ENCODE measurements at places on chromosomes 1 and 21.

GRCh38 chr1:206490771-206491405, 16.4 kb upstream of the RASSF5 start:
- no peak for DNase-seq

DNA sequence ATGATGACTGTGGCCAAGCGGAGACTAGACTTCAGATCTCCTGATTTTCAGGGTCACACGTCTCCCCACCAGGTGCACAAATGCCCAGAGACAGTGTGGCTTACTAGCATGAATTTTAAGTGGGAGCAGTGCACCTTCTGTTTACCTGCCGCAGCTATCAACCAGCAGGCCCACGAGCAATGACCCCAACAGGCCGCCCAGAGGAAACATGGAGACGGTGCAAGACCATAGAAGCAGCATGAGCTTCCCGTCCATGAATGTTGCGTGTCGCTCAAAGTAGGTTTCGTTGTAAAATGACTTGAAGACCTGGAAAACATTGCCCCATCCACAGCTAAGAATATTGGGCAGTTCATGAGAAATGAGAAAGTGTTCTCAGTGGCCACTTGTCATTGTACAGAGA, 3.5 kb downstream of the SLC2A7 start:
- DNase-seq = no peak

GRCh38 chr1:15158506-15159165, 5.1 kb downstream of the TMEM51 start:
- DNase-seq = no peak

DNA sequence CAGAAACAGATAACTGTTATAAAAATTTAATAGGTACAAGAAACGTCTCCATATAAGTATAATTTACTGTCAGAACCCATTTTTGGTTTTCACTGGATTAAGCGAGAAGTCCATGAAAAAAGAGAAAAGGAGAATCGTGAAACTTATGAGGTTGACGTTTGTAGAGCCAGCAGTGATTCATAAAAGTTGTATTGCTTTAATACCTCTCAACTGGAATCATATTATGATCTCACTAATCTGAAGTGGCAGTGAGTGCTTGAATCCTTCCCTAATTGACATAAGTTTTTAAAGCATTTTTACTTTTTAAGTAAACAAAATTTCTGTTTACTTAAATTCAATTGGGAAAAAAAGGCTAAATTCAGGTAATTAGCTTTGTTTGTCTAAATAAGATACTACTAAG, 315.3 kb downstream of the TPR start:
- no peak for DNase-seq

DNA sequence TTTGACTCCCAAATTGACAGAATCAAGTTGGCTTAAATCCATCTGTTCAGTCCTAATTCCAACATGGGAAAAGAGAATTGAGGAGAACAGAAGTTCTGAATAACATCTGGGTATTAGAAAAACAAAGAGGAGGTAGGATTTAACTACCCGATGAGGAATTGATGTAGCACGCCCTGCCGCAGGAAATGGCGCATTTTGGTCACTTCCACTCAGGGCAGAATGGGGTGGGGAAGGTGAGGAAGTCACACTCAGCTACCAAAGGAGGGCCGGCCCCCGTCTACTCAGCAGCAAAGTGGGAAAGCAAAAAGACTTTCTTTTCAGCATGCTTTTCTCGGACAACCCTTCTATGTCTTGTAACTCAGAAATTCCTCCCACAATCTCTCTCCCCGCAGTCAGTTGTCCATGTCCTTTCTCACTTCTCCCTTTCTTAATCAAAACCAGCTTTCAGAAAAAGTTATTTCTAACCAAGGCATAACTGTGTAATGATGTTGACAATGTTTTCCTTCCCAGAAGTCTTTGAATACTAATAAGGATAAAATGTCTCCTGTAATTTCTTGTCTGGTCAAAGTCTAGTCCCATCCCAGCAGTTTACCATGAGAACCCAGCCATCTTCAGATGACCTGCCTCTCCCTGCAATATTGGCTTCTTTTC, 60.5 kb upstream of the SIPA1L2 start:
- no peak for DNase-seq

GRCh38 chr1:164794356-164794755, 235.4 kb downstream of the PBX1 start:
- no peak for DNase-seq

GRCh38 chr21:17461014-17461413, 51.8 kb upstream of the CXADR start:
- DNase-seq = no peak

- no peak for DNase-seq
Measured at GRCh38 chr1:219299420-219299819, 125.7 kb downstream of the LYPLAL1 start.

DNA sequence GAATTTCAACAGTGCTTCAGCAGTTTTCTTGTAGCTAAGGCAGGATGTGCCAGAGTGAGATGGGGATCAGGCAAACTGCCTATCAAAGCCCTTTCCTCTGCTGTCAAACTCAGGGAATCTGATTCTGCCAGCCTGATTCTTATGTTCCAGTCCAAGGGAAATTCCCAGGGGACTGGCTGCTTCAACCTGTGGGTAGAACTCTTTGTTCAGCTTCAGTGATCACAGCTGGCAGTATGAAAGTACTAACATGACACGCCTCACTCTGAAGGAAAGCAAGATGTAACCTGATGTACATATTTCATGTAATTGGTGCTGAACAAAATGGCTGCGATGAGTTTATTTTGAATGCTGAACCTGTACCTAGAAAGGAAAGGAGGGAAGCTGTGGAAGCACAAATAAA, 40.1 kb upstream of the SLC5A9 start:
- no peak for DNase-seq

DNA sequence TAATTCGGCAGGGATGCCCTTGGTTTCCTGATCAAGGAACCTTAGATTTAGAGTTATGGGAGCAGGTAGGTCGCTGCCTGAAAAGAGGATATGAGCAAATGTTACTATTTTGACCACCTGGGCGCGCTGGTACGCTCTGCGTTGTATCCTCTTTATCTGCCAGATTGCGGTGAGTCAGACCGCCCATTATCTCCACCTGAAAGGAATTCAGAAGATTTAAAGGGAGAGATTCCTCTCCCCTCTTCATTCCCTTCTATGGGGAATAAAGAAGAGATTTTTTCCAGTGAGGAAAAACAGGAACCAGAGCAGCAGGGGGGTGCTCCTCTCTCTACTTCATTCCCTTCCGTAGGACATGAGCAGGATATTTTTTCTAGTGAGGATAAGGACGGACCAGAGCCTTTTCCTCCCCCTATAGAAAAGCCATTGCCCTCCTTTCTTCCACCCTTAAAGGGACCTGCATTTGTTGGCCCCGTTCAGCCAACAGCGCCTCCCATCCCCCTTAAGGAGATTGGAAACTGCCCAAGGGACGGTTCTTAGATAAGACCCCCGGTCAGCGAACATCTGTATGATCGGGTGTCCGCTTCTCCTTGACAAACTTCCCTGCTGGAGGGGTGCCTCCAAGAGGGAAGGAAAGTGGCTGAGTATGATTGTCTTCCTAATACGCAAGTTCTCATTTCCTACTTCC, 34.1 kb downstream of the CLCA1 start:
- DNase-seq = no peak

- DNase-seq = no peak
Measured at GRCh38 chr1:4407851-4408250, 246.6 kb upstream of the AJAP1 start.

DNA sequence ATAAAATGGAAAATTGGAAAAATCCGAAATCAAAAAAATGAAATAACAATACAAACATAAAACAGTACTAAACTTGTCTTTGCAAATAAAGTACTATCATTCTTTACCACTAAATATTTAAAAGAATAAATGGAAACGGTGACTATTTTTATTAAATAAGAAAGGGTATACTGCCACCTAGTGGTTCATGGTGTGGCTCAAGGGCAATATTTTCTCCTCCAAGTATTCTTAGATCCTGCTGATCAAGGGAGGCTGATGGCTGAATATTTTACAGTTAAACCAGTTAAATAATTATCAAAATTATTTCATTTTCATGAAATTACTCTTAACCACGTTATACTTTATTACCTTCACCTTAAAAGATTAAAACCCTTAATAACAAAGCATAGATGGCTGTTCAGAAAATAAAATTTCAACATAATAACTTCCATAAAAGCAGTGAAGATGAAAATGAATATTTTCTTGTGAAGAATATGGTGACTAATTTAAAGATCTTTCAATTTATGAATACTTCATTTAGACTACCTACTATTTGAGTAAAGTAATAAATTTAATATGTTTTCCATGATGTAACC, 1793.9 kb downstream of the NCAM2 start:
- DNase-seq = no peak

- no peak for DNase-seq
Measured at GRCh38 chr1:156565519-156565918, 6.8 kb downstream of the IQGAP3 start.

All from NCI-H1048 (cell line).